Fibroblast of mammary gland (primary cell): ENCODE measurements at places on chromosomes 2 and 18.

- no peak for DNase-seq
These were observed 405 bp downstream of the CASP10 start for GRCh38 chr2:201183365-201183727.

DNA sequence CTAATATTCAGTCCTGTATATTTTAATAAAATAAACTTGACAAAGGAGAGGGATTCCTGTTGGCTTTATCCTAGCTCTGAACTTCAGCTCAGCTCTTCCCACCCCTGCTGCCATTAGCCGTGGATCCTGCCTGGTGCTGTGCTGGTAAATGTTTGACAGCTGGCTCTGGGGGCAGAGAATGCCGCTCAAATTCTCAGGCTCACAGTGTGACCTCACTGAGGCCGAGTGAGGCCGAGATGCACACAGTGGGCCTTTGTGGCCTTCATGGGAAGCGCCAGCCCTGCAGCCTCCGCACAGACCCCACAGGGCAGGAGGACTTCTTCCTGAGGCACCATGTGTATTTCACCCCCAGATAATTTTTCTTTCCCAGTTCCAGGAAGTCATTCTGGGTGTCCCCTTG, 16.5 kb upstream of the FAHD2A start:
- DNase-seq = no peak

- DNase-seq = peak; percentile 64
These were observed 54.8 kb downstream of the ZNF407 start for GRCh38 chr18:74652392-74652988.

DNA sequence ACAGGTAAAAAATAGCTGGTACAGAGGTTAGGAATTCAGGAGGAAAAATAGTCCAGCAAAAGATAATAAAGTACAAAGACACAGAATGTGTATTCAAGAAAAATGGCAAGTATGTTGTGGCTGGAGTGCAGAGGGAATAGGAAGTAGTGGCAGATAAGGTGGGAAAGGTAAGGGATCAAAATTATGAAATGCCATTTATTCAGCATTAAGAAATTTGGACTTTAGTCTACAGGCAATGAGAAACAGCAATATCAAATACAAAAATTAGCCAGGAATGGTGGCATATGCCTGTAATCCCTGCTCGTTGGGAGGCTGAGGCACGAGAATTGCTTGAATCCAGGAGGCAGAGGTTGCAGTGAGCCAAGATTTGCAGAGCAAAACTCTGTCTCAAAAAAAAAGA, 10.3 kb downstream of the MMADHC start:
- no peak for DNase-seq

- DNase-seq = peak; percentile 93
These were observed 93.5 kb upstream of the ITGB6 start for GRCh38 chr2:160293391-160294091.

GRCh38 chr2:9617749-9618148, 13.0 kb downstream of the YWHAQ start:
- DNase-seq = peak; percentile 64

- DNase-seq = peak; percentile 5
These were observed 724 bp downstream of the NMS start for GRCh38 chr2:100470898-100471514.

DNA sequence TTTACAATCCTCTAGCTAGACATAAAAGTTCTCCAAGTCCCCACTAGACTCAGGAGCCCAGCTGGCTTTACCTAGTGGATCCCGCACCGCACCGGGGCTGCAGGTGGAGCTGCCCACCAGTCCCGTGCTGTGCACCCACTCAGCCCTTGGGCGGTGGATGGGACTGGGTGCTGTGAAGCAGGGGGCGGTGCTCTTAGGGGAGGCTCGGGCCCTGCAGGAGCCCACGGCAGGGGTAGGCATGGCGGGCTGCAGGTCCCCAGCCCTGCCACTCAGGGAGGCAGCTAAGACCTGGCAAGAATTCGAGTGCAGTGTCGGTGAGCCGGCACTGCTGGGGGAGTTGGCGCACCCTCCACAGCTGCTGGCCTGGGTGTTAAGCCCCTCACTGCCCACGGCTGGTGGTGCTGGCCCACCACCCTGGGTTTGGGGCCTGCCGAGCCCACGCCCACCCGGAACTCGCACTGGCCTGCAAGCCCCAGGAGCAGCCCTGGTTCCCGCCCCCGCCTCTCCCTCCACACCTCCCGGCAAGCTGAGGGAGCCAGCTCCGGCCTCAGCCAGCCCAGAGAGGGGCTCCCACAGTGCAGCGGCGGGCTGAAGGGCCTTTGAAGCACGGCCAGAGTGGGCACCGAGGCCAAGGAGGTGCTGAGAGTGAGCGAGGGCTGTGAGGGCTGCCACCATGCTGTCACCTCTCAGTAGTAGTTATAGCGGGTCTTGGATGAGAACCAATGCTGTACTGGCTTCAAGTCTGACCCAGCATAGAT, 255.2 kb downstream of the CDH7 start:
- no peak for DNase-seq

- no peak for DNase-seq
These were observed 47.0 kb downstream of the TNFRSF11A start for GRCh38 chr18:62372156-62372555.

- no peak for DNase-seq
These were observed 247.3 kb downstream of the ZNF385B start for GRCh38 chr2:179614121-179614520.

DNA sequence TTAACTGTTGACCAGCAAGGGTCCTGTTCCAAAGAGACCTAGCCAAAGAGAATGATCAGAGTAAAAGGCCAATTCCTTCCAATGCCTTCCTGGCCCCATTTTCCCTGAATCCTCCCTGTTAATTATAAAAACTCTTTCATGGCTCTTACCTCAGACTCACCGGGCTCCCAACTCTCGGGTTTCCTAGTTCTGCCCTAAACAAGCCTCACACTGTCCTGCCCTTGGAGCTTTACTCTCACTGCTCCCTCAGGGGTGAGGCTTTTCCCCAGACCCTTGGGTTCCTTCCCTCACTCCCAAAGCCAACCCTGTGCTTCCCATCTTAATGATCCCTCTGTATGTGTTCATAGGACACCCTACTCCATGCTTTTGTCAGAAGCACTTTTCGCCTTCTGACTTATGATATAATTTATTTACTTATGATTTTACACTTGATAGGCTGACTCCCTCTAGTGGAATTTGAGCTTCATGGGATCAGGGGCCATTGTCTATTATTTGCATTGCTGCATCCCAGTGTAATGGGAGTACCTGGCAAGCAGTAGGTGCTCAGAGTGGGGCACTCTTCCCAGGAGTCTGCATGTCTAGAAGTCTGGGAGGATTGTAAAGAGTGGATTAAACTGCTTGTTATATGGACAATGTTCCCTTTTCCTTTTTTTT, 29.9 kb upstream of the ZNG1B start:
- peak; percentile 21 for DNase-seq

DNA sequence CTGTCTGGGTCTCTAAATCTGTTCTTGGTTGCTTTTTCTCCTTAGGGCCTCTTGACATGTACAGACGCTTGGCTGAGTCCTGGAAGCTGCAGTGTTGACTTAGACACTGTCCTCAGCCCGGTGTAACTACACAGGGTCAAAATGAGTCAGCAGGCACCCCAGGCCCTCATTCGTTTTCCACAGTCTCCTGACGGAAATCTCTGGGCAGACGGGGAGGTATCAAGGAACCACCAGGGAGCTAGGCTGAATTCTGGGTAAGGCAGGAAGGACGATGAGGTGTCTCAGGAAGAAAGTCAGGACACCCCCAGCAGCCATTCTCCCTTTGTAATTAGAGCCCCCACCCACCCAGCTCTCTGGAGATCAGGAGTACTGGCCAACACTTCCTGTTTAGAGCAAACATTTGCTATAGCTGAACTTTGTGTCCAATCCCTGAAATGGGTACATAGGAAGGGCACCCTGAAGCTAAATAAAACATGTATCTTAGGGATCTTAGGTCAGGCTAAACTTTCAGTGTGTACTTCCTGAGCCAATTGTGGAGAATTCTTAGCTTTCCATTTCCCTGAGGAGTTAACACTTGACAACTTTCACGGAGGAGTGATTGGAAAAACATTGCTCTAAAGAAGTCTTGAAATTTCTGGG, 23.9 kb upstream of the EPAS1 start:
- peak; percentile 12 for DNase-seq

DNA sequence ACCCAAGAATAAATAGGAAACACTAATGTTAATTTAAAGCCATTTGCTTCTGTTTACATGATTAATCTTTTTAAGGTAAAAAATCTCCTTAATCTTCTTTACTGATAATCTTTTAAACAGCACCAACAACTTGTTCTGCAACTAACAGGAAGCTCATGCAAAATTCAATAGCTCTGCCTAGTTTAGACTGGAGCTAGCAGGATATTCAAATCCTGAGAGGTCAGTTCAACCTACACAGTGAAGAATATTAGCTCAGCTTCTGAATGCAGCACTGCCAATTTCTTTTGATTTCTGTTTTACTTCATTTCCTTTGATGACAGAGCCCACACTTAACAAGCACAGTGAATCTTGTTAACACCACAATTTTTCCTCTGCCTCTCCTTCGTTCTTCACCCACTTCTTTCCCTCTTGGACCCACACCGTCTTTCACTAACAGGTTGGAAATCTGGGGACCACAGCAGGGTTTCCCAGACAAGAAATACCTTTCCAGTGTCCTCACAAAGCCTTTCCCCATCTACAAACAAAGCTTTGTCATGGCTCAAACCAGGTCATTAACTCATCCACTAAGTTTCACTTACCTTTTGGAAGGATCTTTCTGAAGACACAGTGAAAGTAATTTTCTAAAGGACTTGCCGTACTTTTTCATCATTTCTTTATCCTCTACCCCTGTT, 109.8 kb downstream of the STK39 start:
- DNase-seq = no peak

- peak; percentile 81 for DNase-seq
These were observed 62.6 kb downstream of the NFATC1 start for GRCh38 chr18:79458131-79458838.

GRCh38 chr2:157497638-157498314, 53.9 kb upstream of the CYTIP start:
- peak; percentile 50 for DNase-seq

DNA sequence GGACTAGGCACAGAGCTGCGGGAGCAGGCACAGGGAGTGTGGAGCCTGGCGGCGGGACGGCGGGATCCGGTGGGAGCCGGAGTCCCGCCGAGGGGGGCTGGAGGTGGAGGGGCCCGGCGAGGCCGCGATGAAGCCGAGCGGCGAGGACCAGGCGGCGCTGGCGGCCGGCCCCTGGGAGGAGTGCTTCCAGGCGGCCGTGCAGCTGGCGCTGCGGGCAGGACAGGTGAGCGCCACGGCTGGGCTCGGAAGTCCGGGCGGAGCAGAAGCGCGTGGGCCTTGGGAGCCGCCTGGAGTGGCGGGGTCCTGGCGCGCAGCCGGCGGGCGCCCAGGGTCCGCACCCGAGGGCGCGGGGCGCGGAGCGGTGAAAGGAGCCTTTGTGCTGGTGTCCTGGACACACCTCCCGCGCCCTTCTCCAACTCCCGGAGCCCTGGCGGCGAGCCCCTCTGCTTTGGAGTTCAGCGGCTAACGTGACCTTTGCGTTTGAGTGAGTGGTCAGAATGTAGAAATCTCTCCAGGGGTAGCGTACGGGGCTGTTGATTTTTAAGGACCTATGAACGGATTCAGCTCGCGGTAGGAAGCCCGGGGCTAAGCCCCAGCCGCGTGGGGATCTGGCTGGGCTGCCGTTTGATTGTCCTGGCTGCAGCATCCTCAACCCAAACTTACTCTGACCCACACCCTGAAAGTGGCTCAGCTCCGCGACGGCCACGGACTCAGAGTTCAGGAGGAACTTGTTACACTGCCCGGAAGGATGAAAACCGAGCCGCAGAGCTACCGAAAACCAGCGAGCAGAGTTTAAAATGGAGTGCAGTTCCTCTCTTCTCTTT, 448 bp downstream of the IMPA2 start:
- DNase-seq = peak; percentile 25

GRCh38 chr18:54210463-54210862, 14.0 kb downstream of the MBD2 start:
- DNase-seq = no peak

DNA sequence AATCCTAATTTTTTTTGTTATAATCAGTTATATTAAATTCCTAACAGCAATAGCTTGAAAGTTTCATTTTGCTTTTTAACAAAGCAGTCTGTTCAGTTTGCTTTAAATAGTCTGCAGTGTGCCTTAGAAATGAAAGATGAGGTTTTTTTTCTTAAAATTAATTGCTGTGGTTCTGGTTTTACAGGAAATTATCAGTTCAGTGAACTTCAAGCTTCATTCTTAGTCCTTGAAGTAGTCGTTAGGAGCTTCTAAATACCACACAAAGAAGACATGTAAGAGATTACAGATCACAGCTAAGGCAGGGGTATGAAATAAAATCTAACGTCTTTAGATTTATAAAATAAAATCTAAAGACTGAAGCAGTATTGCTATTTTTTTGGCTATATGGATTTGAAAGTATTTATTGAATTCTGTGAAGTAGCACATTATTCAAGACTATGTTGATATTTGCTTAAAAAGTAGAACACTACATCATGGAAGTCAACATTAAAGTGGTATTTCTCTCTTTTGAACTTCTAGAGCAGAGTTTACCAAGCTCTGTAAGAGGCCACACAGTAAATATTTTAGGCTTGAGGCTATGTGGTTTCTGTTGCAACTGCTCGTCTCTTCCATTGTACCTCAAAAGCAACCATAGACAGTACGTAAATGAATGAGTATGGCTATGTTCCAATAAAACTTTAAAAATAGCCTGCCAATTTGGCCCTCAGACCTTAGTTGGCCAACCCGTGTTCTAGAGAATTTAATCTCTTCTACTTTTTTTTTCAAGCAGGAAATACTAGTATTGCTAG, 81.5 kb upstream of the STON1 start:
- DNase-seq = peak; percentile 89

DNA sequence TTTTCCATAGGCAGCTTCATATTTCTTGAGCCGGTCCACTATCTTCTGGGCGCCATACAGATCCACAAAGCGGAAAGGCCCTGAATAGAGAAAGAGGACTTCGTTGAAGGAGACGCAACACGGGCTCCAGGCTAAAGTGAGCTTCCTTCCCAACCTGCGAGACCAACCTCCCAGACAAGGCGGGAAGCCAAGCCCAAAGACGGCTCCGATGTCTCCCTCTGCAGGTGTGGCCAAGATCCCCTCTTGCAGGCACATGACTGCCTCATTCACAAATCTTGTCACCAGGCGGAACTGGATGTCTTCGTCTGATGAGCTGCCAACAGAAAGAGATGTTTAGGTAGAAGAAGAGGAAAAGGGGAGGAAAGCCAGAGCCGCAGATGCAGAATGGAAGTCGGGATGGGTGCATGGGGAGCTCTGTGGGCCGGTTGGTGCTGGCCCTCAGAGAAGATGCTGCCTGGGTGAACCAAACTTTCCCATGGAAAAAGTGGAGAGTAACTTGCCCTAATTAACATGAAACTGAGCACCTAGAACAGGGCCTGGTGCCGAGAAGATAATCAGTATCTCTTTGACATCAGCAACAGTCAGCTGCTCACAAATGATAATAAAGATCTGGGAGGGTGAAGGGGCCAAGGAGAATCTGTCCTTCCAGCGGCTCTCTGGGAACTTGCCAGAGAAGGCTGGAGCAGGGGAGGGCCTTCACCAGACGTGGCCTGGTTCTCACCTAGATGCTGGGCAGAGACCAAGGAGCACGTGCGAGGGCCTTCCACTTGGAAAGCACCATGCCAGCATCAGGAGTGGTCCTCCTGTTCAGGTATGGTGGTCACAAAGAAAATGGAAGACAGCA, 18.6 kb downstream of the GAREM2 start:
- DNase-seq = no peak

- DNase-seq = peak; percentile 12
These were observed 777.6 kb upstream of the SOX11 start for GRCh38 chr2:4914551-4914950.
